Lung (tissue), 17 donors: ENCODE measurements at places on chromosomes 2 and 18. TPM values are rescaled to one million over a fixed set of nuclear protein-coding genes. Genes with fewer than 3 reads are reported as not detected.

Gene ANKRD30B
- not detected for total RNA-seq

GRCh38 chr2:73004889-73005596, 66.5 kb downstream of the SFXN5 start:
- DNase-seq, result no peak
- H3K36me3 ChIP-seq, result no peaks in the 10 kb centered on the region
- H3K4me1 ChIP-seq, result no peaks in the 10 kb centered on the region
- H3K27ac ChIP-seq, result no peak overlapping the region
- H3K27me3 ChIP-seq, result no peaks in the 10 kb centered on the region
- H3K4me3 ChIP-seq, result no peak overlapping the region

DNA sequence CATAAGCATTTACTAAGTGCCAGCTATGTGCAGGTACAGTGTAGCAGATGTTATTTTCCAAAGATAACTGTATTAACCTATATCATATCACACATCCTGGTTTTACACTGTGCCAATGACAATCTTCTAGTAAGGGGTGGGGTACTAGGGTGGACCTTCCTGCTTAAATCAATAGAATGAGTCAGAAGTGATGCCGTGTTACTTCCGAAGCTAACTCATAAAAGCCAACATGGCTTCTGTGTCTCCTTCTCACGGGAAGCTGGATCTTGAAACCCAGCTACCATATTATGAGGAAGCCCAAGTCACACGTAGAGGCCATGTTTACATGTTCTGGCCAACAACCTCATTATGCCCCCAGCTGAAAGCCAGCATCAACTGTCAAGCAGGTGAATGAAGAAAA, 59.1 kb downstream of the MRPL33 start:
- no peaks in the 10 kb centered on the region for H3K4me1 ChIP-seq
- peak overlapping the region; percentile 36 for H3K27ac ChIP-seq
- H3K27me3 ChIP-seq, result no peaks in the 10 kb centered on the region

DNA sequence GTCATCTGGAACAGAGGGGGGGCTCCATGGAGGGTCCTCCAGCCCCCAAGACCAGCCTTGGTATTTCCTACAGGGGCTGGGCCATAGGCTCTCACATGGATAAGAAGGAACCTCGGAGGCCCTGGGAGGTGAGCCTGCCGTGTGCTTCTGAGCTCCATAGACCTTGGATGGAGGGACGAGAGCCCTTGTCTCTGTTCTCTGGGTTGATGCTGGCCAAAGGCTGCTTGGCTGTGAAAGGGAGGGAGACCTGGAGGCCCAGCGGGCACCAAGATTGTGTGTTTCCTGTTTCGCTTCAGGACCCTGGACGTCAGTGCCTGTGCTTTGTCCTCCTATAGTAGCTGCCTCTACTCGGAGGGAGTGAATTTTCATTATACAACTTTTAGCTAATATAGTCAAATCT, 20.8 kb downstream of the CABLES1 start:
- no peaks in the 10 kb centered on the region for H3K27me3 ChIP-seq
- peaks cover 5% of the 10 kb centered on the region for H3K4me1 ChIP-seq
- DNase-seq, result no peak
- H3K4me3 ChIP-seq, result no peak overlapping the region
- no peak overlapping the region for H3K27ac ChIP-seq

GRCh38 chr2:69358914-69359313, 28.1 kb downstream of the GFPT1 start:
- no peaks in the 10 kb centered on the region for H3K4me1 ChIP-seq
- no peak for DNase-seq
- peaks cover 42% of the 10 kb centered on the region for H3K36me3 ChIP-seq
- H3K27ac ChIP-seq, result no peak overlapping the region
- H3K27me3 ChIP-seq, result no peaks in the 10 kb centered on the region
